ENCODE measurements at places on chromosomes 1 and 21.

GRCh38 chr1:21736876-21737275 lies 46.1 kb downstream of the USP48 start:
- no peak for DNase-seq

- no peak for DNase-seq
These were observed 4.2 kb downstream of the ST6GALNAC5 start for GRCh38 chr1:76871355-76871974.

DNA sequence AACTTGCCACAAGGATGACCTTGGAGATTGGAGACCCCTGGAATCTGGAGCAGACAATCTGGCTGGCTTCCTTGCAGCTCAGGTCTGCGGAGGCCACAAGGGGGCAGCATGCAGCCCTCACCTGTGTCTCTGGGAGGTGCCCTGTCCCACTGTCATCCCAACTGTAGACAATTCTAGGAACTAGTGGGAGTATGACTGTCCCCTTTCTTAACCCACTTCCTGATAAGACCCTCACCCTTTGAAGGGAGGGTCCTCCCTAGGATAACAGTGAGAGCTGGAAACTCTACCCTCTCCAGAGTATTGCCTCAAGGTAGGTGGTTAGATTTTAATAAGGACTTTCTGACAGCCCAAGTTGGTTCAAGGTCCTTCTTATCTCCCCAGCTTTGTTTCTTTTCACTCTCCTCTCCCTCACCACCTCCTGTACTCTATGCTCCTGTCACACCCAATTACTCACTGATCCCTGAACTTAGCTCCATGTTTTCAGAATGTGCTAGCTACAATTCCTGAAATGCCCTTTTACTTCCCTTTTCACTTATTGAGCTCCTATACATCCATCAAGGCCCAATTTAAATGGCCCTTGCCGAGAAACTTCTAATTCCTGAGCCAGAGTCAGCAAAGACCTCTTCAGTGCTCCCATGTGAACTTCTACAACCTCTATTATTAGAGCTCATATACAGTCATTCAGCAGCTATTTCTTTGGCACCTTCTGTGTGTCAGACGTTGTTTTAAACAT lies 9.2 kb upstream of the KCNQ4 start:
- DNase-seq: no peak

GRCh38 chr1:39965044-39965443 lies 10.1 kb downstream of the MFSD2A start:
- DNase-seq: no peak

GRCh38 chr1:97976801-97977200 lies 56.0 kb upstream of the DPYD start:
- DNase-seq: no peak

GRCh38 chr1:116950517-116951199 lies 40.9 kb downstream of the PTGFRN start:
- DNase-seq: no peak

DNA sequence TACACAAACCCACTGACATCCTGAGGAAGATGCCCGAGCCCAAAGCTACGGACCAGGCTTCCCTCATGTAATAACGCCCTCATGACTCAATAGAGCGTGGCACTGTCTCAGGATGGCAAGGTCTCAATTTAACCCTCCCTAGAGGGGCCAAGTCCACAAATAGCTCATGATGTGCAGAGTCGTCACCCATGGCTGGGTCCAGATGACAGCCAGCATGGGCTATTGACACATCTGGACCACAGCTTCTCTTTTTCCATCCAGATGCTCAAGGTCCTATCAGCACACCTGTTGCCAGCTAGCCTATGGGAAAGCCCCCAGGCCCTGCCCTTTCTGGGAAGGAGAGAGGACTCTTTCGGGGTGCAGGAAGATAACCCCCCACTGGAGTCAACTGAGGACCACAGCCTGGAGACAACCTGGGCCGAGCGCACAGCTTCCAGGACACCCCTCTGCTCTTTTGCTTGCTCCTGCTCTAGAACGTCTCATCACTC lies 2.8 kb downstream of the LAPTM5 start:
- DNase-seq: no peak

- no peak for DNase-seq
These were observed 886.8 kb downstream of the KCNT2 start for GRCh38 chr1:195721210-195721971.

GRCh38 chr21:38343691-38344090 lies 86.9 kb downstream of the KCNJ15 start:
- no peak for DNase-seq

- no peak for DNase-seq
These were observed 4.8 kb downstream of the FBXO28 start for GRCh38 chr1:224118688-224119087.

DNA sequence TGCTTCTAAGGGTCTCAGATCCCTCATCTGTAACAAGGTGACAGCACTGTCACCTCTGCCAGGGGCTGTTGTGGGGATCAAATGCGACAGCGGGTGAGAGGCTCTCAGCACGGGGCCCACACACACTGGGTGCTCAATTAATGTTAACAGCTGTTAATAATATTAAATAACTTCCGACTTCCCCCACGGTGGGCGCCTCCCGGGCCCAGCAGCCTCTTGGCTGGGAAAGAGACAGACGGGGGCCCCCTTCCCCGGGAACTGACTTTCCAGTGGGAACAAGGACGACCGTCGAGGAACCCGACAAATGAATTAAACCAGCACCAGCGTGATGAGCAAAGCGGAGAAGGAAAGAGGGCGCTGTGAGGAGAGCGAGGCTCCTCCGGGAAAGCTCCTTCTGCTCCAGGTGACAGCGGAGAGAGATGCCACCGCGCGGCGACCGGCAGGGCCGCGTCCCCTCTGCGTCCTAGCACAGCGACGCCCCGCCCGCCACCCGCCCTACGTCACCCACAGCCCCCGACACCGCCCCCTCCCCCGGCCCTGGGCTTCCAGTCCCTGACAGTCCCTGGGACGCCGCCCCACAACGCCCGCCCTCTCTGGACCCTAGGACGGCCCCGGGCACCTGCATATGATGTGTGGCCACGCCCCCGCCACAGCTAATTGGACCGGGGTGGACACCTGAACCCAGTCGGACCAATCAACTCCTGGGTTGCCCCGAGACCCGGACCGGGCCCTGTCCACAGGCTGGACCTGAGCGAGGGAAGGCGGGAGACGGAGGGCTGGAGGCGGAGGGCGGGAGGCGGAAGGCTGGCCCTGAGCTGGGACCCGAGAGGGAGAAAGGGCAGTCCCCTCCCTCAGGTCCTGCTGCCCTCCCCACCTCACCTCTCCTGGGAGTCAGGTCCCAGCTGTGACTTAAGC lies 38.2 kb downstream of the MATN1 start:
- no peak for DNase-seq

GRCh38 chr1:27519331-27520258 lies 29.6 kb upstream of the WASF2 start:
- DNase-seq: no peak

GRCh38 chr1:205493241-205494085 lies 11.0 kb upstream of the CDK18 start:
- no peak for DNase-seq

DNA sequence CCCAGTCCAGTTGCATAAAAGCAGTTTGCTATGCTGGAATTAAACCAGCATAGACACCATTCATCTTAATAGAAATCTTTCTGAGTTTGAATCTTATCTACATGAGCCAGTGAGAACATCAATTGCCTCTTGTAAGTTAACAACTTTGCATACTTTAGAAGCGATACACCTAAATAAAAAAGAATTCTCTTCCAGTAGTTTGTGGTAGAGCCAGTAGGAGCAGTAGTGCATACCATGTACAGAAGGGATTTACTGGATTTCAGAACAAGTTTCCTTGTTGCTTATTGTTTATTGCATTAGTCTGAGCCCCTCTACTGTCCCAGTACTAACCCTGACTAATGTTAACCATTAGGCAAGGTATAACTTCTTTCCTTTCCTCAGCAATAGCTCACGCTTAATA lies 313.1 kb downstream of the TGFB2 start:
- no peak for DNase-seq

GRCh38 chr1:232599178-232600041 lies 30.5 kb downstream of the SIPA1L2 start:
- DNase-seq: no peak

DNA sequence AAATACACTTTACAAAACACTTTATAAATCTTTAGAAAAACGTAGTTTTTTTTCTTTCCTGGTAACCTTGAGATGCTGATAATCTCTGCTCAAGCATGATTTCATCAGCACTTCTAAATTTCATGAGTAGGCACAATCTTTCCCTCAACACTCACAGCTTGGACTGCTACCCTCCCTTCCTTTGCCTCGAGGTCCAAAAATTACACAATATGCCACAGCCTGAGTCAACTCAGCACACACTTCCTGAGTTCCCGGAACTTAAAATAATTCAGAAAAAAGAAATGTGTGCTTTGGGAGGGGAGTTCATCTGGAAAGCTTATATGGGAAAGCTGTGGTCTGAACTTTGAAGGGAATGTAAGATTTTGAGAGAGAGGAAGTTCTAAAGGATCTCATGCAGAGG lies 5.9 kb downstream of the CLCA2 start:
- DNase-seq: no peak

DNA sequence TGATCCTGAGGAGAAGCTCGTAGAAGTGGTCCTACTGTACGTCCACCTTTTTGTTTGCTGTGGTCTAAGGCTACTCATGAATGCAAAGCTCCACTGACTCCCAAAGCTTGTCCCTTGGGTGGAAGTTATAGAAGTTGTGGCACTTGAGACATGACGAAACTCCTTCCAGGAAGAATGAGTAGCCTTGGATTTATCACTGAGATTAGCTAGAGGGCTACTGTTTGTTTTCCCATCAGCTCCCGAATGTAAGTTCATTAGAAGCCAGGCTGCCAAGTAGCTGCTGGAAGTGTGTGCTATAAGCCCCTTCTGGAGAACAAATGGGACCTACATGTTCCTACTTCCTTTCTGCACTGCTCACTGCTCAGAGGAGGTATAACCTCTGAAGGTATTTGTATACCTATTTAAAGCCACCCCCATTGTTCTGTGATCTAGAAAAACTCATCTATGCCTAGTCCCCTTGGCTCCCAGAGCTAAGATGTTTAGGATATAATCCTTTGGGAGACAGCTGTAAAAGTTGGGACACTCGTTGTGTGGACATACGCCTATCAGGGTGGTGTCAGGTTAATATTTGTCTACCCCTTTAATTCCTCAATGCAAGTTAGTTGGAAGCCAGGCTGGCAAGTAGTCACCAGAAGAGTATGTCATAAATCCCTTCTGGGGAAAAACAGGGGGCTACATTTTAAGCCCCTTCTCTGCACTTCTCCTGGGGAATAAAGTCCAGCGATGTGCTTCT lies 72.9 kb downstream of the SCMH1 start:
- no peak for DNase-seq

GRCh38 chr21:38848187-38848609 lies 42.5 kb downstream of the ETS2 start:
- no peak for DNase-seq

DNA sequence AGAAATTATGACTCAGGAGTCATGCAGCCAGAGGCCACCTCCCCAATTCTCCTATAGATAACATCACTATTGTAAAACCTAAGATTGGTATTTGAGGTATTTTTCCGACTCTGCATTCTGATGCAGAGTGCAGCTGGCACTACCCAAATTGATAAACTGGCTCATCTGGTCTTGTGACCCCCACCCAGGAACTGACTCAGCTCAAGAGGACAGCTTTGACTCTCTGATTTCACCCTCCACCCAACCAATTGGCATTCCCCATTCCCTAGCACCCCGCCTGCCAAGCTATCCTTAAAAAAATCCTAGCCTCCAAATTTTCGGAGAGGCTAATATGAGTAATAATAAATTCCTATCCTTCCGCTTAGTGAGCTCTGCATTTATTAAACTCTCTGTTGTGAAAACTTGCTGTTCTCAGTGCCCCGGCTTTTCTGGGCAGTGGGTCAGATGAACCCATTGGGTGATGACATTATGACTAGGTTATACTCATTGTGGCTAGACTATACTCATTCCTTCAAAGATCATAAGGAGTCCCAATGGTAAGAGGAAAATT lies 39.4 kb upstream of the EPS15 start:
- DNase-seq: no peak

DNA sequence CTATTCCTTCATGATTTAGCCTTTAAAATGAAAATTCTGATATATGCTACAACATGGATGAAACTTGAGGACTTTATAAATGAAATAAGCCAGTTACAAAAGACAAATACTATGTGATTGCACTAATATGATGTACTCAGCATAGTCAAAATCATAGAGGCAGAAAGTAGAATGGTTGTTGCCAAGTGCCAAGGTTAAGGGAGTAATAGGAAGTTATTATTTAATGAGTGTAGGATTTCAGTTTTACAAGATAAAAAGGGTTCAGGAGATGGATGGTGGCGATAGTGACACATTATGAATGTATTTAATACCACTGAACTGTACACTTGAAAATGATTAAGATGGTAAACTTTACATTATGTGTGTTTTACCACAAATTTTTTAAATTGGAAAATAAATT lies 73.1 kb upstream of the FMN2 start:
- no peak for DNase-seq

DNA sequence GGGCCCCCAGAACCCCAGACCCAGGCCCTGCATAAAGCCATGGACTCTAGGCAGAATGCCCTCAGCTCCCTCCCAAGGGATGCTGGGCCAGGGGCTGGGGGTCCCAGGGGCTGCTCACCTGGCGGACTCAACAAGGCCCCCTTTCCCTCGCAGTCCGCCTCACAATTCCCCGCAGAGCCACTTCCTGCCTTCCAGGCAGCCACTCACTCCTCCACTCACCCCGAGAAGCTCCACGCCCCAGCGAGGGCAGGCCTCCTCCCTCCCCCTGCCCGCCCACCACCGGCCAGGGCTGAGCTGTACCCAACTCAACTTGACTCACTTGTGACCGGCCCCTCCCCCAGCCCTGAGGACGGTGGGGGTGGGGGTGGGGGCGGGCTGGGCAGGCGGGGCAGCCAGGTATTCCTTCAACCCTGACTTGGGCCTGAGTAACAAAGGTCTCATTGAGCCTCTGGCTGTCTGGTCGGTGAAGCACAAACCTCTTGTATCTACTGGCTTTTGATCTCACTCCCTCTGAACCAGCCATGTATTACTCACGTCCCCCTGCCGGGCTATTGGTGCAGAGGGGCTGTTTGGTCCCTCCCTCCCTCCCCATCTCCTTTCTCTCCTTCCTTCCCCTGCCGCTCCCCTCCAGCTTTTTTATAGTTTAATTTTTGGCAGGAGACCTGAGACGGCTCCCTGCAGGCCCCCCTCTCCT lies 5.9 kb downstream of the BLACAT1 start:
- DNase-seq: no peak

DNA sequence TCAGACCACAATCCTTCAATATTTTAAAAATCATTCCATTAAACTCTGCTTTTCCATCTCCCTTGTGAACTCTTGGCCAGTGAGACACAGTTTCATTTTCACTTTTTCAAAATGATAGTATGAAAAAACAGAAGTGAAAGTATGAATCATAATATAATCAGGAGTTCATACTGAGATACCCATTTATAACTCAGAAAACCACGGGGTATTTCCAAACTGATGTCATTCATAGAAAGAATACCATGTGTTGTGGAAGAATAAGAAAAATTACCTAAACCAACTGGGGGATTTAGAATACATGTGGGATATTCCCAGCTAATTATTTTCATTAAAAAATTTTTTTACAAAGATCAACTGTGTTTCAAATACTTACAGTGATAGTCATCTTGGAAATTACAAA lies 149.9 kb downstream of the MRPL39 start:
- DNase-seq: no peak
